Femur (tissue), 1 donor: ENCODE measurements at places on chromosomes 5 and 9.

- no peak for DNase-seq
These were observed 616 bp downstream of the VCAN start for GRCh38 chr5:83472213-83472507.

DNA sequence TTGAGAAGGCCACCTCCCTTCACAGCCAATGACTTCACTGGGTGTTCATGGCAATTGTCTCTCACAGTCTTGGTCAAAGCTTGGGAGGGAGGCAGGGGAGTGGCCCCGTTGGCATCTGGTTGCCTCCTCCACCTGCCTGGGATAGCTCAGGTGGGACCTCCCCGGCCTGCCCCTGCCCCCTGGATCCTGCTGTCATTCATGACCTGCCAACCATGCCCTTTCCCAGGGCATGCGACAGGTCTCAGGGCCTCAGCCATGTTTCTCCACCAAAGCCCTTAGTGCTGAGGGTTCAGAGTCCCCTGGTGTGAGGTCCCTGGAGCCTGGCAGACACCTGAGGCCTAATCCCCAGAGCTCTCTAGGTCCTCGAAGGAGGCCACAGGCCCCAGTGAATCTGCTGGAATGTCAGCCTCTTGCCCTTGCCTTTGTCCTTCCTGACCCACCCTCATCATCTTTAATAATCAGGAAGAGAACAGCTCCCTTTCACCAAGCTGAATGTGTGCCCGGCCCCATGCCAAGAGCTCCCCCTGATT, 5.6 kb downstream of the DAB2IP start:
- no peak for DNase-seq

DNA sequence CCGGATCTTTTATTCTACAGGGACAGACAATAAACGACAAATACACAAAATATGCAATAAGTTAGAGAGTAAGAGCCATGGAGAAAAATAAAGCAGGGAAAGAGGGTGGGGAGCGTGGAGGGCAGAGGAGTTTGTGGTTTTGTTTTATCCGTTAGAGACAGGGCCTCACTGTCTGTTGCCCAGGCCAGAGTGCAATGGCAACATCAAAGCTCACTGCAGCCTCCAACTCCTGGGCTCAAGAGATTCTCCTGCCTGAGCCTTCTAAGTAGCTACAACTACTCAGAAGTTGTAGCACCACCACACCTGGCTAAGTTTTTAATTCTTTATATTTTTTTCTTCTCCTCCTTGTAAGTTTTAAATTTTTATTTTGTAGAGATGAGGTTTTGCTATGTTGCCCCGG, 54.5 kb upstream of the CTNNA1 start:
- no peak for DNase-seq

DNA sequence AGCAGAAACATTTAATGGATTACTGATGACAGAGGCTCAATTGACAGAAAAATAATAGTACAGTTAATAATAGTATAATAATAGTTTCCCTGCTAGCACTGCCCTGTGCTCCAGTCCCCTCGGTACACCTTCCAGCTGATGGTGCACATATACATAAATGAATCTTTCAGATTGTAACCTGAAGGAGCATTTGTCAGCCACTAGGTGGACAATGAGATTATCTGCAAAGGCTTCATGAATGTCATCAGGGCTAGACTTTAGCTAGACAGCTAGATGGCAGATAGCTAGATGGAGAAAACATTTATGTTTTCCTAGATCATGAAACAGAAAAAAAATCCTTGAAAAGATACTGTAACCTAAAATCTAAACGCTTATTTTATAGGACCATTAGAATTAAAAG, 304.4 kb upstream of the SMC2 start:
- no peak for DNase-seq

- no peak for DNase-seq
These were observed 64.3 kb downstream of the KCNT1 start for GRCh38 chr9:135766251-135766650.

- peak; percentile 47 for DNase-seq
These were observed 7.3 kb downstream of the SRFBP1 start for GRCh38 chr5:121968910-121969607.

DNA sequence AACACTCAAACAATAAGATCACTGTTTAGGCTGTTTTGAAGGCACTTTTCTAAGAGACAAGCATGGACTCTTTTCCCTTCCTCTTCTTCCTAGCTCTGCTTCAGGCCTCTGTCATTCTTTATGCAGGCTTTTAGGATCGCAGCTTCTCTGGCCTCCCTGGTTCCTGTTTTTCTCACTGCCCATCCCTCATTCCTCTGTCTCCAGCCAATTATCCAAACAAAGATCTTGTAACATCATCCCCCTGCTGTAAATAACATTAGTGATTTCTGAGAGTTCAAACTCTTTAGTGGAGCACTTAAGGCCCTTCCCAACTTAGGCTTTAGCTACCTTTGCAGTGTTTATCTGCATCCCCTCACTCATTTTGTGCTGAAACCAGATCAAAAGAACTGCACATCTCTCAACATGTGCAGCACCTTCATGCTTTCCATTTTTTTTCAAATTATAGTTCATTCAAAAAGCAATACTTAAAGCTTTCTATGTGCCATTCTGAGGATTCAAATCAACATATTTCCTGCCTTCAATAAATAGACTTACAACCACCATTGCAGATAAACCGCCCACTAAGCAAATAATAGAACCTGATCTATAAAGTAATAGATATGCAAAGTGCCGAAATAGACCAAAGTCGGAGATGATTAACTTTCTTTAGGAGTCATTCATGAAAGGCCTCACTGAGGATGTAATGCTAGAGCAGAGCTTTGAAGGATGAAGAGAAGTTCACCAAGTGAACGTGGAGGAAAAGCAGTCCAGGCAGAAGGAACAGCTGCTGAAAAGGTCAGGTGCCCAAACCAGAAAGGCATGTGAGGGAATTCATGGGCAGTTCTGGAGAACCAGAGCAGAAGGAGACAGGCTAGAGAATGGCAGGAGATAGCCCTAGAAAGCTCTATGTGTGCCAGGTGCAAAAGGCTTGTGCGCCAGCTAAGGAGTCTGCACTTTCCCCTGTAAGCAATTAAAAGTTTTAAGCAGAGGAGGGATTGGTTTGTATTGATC, 95.8 kb upstream of the ZNF366 start:
- DNase-seq: no peak

DNA sequence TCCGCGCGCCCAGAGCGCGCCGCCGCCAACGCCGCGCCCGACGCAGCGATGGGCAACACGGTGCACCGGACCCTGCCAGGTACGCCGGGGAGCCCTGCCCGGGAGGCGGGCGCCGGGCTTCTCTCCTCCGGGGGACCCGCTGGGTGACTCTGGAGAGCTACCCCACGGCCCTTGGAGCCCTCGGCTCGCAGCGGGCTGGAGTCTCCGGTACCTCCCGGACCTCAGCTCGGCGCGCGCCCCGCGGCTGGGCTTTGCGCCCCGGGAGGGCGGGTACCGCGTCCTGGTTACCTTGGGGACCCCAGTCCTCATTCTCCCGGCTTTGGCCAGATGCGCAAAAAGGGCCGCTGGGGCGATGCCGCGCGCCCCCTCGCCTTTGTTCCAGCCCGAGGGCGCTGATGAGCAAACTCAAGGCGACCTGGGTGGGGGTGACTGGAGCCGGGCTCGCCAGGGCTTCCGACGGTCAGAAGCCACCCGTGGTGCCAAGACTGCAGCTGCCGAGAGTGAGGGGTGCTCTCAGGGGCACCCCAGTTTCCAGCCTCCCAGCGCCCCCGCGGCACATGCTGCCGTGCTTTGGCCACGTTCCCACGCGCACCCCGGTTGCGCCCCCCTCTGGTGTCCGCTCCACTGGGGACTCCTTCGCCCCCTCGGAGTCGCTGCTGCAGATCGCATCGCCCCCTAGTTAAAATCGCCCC, 442 bp downstream of the NEURL1B start:
- DNase-seq: peak; percentile 43

- no peak for DNase-seq
These were observed 154.8 kb downstream of the GADD45G start for GRCh38 chr9:89759572-89759971.

DNA sequence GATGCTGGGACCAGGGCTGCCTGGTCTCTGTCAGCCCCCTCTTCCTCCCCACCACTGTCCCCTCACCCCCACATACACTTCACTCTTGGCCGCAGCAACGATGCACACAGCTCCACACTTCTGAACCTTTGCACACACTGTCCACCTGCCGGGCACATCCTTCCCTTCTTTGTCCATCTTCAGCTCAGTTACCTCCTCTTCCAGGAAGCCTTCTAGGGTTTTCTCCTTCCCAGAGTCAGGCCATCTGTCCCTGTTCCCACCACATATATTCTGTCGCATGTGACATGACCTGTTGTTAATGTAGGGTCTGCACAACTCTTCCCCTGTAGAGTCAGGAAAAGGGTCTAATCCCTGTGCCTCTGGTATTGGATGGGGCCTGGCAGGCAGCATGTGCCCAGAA, 38.6 kb upstream of the PHYKPL start:
- no peak for DNase-seq

DNA sequence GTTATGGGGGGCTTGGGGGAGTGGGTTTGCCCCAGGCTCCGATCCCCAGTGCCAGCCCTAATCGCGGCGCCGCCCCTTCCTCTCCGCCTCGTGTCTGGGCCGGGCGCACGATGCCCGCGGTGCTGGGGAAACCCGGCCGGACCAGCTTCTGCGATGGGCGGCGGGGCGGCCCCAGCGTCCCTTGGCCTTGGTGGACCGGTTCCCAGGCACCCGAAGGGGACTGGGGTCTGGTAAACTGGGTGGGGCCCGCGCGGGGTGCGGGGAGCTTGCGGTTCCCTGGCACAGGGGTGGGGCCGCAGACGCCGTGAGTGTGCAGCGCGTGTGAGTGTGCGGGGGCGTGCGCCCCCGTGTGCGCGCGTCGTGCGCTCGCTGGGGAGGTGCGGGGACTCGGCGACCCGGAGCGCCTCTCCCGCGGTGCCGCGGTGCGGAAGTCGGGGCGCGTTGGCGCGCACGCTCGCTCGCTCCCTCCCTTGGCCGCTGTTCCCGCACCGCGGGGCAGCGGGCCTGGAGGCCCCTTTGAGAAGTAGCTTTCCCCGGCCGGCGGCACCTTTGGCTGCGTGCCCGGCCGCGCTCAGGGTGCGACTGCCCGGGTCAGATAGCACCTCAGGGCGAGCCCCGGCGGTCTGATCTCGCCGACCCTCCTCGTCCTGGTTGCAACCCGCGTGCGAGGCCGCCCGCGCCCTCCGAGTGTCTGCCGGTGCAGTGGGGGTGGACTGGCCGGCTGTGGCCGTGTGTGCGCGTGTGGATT, 568 bp downstream of the MACIR start:
- DNase-seq: peak; percentile 62

- DNase-seq: no peak
These were observed 436.1 kb downstream of the CDH10 start for GRCh38 chr5:24208686-24209106.

DNA sequence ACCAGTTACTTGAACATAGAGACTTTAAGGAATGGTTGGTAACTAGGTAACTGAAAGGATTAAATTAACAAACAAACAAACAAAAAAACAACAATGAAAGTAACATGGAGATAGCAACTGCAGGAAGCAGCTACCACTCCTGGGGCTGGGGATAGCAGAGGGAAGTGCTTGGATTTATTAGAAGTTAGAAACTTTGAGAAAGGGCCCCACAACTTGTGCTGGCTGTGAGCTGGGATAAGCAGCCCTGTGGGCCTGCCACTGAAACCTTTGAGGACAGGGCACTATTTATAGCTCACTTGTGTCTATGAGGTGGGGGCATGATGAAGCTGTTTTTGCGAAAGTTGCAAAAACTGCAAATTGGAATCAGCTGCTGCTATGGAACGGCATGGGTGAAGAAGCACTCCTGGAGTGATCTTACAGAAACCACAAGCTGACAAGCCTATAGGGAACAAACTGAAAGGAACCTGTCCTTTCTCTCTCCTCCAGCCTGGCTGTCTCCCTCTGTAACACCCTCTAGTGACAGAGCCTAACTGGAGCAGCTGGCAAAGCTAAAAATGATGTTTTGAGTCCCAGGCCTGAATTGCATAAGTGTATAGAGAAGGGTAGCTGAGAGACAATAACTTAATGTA, 91.4 kb upstream of the RANBP6 start:
- no peak for DNase-seq

GRCh38 chr5:139451878-139452660, 10.5 kb downstream of the ECSCR start:
- DNase-seq: no peak

DNA sequence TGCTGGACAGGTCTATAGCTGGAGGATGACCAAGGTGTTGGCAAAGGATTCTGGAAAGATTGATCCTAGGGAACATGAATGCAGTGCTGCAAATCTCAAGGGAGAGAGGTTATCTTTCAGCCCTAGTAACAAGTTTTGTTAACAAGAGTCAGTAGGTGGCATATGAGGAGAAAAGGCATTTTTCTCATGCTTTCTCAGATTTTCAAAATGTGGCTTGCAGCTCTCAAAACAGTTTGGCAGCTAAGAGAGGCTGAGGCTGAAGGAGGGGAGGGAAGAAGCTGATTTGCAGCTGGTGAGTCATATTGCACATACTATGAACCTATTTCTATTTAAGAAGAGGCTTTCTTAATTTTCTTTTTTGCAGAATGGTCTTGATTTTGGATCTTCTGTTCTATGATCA, 64.3 kb upstream of the PCA3 start:
- DNase-seq: no peak

- no peak for DNase-seq
These were observed 3.7 kb upstream of the FAM78A start for GRCh38 chr9:131279863-131280570.

GRCh38 chr5:179385914-179386313, 40.7 kb upstream of the ADAMTS2 start:
- no peak for DNase-seq

DNA sequence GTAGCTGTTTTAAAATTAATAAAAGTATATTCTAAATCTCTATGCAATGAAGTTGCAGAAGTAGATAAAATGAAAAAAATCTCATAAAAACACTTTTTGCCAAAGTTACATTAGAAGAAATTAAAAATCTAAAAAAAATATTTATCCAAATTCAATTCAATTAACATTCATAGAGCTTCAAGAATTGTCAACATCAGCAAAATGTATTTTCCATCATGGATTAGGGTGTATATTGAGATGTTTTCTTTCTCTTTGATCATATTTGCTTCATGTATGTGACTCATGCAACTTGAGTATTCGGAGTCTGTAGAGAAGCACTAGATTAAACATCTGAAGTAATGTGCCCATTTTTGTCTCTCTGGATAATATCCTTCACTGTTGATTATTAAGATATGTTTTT, 415.3 kb upstream of the FAM174A start:
- no peak for DNase-seq

GRCh38 chr5:101535626-101536025, 632.5 kb upstream of the ST8SIA4 start:
- DNase-seq: no peak

- no peak for DNase-seq
These were observed 958 bp downstream of the CD180 start for GRCh38 chr5:67195406-67196275.

GRCh38 chr9:127347831-127348776, 48.9 kb upstream of the SLC2A8 start:
- DNase-seq: peak; percentile 54

DNA sequence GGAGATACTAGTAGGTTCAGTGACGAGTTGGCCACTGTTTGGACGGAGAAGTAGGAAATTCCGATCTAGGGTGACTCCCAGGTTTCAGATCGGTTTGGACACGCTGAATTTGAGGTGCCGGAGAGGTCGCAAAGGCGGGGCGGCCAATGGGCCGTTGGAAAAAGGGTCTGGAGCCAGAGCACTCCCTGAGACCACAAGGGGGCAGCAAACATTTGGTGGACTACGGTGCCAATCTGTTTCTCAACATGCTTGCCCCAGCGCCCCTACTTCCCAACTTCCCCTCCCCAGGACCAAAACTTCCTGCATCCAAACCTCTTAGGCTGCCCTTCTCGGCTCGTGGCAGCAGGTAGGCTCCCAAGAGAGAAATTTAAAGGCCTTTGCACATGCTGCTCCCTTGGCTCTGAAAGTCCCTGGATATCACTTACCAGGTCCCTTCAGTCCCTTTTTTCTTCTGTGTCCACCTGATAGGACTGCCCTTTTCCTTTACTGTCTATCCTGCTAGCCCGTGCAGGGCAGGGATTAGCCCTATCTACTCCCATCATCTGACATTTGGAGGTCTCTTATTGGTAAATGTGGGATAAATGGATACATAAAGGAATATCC, 992 bp upstream of the RPP25L start:
- peak; percentile 86 for DNase-seq
